Spleen (tissue), 13 donors: ENCODE measurements at places on chromosomes 5 and 9. TPM values are rescaled to one million over a fixed set of nuclear protein-coding genes. Genes with fewer than 3 reads are reported as not detected.

GRCh38 chr5:131303537-131303936 lies 39.7 kb downstream of the CDC42SE2 start:
- no peak for DNase-seq

Gene ZNF608
- 9.9 TPM for polyA plus RNA-seq

GRCh38 chr5:52784737-52785136 lies 3.0 kb upstream of the ITGA1 start:
- no peak for DNase-seq

DNA sequence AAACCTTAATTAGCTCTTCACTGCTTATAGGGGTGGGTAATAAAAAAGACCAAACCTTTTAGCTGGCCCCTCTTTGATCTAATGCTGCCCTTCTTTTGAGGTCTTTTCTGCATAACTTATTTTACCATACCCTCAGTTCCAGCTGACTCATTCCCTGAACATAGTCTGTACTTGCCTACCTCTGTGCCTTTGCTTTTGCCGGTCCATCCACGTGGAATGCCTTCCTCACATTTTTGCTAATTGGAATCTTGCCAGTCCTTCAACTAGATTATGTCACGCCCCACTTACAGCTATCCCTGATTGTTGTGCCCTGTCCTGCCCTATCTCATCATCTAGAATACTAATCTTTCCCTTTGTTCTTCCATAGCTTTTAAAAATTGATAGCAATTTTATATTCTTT lies 44.2 kb downstream of the FAF2 start:
- DNase-seq, result no peak

- no peak for DNase-seq
These were observed 63.8 kb upstream of the RGMB start for GRCh38 chr5:98709681-98710080.

Gene LRRC70
- 3.9 TPM for polyA plus RNA-seq

- DNase-seq, result no peak
These were observed 310.2 kb downstream of the ARRDC3 start for GRCh38 chr5:91072881-91073280.

DNA sequence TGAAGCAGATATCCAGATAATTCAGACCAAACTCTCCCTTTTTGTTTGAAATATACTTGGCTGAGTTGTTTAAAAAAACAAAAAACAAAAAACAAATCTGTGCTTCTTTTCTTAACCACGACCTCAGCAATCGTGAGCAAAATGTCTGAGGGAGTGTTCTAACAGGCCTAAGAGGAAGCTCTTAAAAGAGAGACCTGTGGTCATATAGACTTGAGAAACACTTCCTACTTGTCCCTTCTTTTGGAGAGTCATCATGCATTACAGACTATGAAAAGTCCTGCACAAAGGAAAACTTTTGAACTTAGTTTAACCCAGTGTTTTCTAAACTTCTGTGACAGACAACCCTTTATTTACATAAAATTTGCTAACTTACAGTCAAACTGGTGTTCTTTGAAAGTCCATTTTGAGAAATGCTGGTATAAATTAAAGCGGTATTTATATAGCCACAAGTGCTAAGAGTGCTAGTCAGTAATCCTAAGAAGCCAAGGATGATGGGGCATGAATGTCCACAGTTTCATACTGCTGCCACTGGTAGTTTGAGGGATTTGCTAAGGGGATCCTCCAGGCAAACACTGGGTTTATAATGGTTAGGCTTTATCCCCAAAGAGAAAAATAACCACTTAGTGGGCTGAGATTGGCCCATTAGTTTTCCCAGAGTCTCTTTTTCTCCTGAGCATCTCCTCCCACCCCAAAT lies 199.8 kb downstream of the LRRC70 start:
- no peak for DNase-seq

DNA sequence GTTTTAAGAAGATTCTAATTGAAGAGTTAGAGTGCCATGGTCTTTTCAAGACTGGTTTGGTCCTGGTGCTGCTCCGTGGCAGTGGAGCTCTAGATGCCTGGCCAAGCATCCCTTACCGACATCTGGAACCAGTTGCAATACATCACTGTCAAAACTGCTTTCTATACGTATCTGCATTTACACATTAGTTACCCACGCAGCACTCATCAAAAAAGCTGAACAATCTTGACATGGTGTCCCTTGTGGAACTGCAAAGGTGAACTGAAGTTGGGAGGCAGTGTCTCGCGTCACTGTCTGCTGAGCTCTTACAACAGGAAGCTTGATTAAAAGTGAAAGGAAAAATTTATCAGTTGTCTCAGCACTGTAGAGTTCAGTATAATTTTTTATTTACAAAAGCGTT lies 82.6 kb downstream of the PBX3 start:
- DNase-seq, result peak; percentile 81

DNA sequence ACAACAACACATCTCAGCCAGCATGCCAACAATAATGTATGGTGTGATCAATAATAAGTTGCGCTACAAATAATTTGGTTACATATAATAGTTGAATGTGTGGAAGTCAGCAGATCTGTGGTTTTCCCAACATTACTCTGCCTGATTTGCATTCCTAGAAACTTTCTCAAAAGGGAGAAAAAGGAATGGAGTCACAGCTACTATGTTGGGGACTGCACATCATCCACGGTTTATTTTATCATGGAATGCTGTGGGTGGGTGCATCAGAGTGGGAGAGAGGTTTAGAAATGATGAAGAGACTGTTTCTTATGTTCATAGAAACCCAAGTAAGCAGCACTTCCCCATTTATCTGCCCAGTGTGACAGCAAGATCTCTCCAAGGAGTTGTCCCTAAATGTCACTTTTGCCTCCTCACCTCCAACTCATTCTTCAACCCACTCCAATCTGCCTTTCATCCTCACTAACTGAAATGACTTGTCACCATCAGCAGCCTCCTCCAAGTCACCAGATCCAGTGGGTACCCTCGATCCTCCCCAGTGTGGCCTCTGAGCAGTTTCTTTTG lies 2.8 kb upstream of the SPOCK1 start:
- no peak for DNase-seq

Gene ERAP2
- 38.6 TPM for polyA plus RNA-seq

DNA sequence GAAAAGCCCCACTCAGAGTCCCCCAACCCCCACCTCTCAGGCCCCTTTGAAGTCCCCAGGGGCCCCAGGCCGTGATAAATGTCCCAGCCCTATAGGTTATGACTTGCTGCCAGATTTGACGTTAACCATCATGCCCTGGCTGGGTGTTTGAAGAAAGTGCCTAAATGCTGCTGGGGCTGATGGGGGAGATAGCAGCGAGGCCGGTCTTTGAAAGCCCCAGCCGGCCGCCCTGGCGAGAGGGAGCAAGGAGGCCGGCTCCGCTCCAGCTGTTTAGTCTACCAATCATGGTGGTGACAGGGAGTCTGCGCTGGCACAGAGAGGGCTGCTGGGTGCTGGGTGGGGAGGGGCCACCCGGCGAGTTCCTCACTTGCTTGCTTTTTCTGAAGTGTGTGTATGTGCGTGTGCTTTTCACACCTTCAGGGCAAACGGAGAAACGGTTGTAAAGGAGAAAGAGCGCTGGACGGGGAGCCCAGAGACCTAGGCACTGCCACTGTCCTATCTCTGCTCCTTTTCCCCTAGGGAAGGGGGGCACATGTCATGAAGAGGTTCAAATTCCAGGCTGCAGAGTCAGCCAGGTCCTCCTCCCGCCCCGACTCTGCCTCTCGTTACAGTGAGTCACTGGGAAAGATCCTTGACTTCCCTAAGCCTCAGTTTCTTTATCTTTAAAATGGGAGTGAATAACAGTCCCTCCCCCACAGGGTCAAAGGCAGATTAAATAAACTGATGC lies 126.1 kb upstream of the HAND1 start:
- no peak for DNase-seq

DNA sequence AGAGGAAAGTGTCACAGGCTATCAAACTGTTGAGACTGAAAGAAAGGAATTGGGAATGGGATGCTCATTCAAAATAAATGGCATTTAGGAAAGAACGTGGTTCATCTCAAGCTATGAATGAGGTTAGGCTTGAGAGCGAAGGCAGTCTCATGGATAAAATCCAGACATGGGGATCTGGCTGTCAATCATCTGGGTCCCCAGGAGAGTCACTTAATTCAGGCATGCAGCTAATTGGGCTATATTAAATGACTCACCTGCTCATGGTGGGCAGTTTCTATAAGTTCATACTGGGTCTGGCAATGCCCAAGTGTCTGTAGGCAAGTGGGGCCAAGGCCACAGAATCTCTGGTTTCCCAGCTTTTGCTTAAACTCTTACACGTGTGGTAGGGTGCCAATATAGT lies 286.5 kb upstream of the SEMA6A start:
- DNase-seq, result no peak

Gene CCDC69
- polyA plus RNA-seq, result 90.3 TPM

- no peak for DNase-seq
These were observed 30.3 kb upstream of the TRAF1 start for GRCh38 chr9:120956862-120957261.

- no peak for DNase-seq
These were observed 106.4 kb upstream of the GPR151 start for GRCh38 chr5:146622391-146622790.

GRCh38 chr9:133773889-133774655 lies 35.9 kb upstream of the SARDH start:
- DNase-seq, result peak; percentile 49

- DNase-seq, result peak; percentile 66
These were observed 79.8 kb downstream of the LMX1B start for GRCh38 chr9:126693428-126693944.

- no peak for DNase-seq
These were observed 122.1 kb upstream of the COL5A1 start for GRCh38 chr9:134519375-134520070.

DNA sequence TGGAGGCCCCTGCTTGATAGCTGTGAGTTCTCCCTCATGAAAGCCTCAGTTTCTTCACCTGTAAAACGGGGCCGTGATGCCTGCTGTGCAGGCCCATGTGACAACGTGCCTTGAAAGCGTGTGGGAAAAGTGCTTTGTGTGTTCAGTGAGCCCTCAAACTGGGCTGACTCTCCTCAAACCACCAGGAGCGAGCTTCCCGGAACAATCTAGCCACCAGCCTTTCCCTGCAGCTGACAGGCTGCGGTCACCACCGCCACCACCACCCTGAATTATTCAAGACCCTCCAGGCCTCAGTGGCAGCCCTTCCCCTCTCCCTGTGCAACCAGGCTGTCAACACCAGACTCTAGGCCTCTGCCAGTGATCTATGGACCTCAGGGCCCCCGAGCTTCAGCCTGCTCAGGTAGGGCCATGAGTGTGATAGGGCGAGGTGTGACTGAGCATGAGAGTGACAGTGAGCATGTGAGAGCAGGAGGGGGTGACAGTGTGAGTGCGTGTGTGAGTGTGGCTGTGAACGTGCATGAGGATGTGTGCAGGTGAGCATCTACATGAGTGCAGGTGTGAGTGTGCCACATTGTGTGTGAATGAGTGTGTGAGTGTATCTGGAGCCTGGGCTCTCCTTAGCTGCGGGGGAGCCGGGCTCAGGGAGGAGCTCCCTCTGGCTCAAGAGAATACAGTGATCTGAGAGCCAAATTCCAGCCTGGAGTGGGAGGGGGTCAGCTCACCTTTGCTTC lies 53.3 kb upstream of the PSD2 start:
- no peak for DNase-seq

GRCh38 chr5:64789457-64789856 lies 20.7 kb downstream of the CWC27 start:
- no peak for DNase-seq

DNA sequence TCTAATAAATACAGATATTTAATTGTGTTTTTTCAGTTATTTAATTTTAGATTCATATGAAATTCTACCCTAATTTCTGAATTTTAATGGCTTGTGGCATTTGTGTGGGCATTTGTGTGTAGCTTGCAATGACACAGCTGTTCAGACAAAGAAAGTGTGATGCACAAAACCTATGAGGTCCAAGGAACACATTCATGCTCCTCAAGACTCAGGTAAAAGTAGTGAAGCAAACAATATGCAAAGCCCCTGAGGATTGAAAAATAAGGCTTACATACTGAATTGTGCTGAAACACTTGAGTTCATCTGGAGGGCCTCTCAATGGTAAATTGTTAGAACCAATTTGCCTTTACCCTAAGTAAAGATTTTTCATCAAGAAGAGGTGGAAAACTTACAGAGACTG lies 28.1 kb downstream of the IL7R start:
- DNase-seq, result no peak

DNA sequence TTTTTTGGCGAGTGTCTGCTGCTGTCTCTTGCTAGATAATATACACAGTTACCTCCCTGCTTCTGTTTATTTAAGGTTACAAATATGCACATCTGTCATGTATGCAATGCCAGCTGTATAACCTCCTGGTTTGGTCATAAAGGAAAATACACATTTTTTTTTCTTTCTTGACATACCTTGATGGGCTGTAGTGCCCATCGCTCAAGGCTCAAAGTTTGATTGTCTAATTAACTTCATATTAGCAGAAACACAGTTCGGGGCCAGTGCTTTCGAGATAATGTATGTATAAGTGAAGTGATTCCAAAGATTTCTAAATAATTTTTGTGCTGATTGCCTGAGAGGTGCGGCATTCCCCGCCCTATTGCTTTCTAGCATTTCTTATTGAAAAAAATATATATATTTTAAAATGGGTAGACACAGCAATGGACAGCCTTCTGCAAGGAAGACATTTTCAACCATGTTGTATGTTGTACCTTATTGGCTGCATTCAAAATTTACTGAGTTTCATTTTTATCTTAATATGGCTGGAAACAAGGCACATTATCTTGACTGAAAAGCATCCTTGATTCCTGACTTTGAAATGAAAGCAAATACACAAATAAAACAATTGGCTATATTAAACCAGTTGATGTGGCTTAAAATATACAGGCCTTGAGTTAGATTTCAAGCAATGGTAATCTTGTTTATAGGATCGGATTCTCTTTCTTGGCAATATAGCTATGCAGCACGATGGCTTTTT lies 206.2 kb downstream of the MEF2C start:
- no peak for DNase-seq
